Stomach (tissue), 19 donors: ENCODE measurements at places on chromosomes 11 and 22.

DNA sequence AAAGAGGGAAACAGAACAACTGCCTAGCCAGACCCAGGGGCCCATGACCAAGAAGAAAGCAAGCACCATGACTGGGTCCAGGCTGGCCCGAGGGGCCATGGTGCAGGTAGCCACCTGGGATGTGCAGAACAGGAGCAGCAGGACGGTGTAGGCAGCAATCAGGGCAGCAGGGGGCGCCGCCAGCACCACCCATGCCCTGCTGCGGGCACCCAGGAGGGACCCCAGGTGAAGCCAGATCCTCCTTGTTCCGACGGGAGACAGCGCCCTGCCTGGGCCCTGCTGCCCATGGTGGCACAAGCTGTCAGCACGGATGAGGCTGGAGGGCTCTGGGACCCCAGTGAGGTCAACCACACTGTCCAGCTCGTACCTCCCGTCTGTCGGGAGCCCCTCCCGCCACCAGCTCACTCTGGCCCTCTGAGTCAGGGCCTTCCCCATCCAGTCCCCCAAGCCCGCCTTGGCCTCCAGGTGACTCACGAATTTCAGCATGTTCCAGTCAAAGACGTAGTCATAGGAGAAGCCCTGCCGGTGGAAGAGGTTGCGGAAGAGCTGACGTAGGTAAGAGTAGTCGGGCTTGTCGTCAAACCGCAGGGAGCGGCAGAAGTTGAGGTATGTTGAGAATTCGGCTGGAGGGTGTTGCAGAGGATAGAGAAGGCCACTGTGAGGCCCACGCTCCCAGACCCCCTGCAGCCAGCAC, 18.8 kb downstream of the CSNK1E start:
- no peak for DNase-seq

GRCh38 chr11:34836958-34837856, 79.0 kb downstream of the APIP start:
- no peak for DNase-seq

- peak; percentile 48 for DNase-seq
Observed at GRCh38 chr11:12284316-12285050, 92.9 kb upstream of the PARVA start.

- peak; percentile 88 for DNase-seq
Observed at GRCh38 chr11:120172054-120172911, 34.4 kb upstream of the TRIM29 start.

- no peak for DNase-seq
Observed at GRCh38 chr11:24509114-24509513, 12.3 kb downstream of the LUZP2 start.

- peak; percentile 51 for DNase-seq
Observed at GRCh38 chr11:16985297-16985696, 28.9 kb downstream of the PLEKHA7 start.

DNA sequence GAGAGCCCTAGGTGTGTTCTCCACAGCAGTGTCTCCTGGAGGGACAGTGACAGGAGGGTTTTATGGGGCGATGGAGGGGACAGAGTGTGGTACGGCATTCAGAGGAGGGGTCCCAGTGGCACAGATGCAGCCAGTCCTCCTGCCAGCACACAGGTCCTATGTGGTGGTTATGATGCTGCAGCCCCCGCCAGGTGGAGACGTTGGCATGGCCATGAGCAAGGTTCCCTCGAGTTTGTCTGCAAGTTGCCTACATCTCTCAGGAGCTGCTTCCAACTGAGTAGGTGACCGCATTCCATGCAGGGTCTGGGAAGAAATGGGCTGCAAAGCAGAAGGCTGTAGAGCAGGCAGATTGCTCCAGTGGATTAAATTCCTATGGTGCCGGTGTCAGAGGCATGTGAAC, 646.0 kb downstream of the TBC1D22A start:
- DNase-seq: no peak

DNA sequence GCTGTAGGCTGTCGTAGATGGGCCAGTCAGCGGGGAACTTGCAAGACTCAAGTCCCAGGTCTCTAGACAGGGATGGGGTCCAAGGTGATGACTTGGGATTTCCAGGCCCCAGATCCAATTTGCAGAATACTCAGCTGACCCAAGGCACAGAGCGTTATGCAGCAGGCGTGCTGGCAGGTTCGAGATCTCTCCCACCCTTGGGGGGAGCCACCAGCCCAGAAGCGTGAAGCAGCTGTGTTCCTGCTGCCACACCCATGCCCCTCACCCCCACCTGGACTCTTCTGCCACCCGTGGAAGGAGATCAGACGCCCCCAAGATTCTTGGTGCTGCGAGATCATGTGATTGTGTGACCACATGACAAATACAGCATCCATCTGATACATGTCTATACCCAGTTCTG, 142.6 kb downstream of the BRD1 start:
- DNase-seq: no peak

- DNase-seq: peak; percentile 32
Observed at GRCh38 chr11:35237860-35238715, 99.1 kb downstream of the CD44 start.

DNA sequence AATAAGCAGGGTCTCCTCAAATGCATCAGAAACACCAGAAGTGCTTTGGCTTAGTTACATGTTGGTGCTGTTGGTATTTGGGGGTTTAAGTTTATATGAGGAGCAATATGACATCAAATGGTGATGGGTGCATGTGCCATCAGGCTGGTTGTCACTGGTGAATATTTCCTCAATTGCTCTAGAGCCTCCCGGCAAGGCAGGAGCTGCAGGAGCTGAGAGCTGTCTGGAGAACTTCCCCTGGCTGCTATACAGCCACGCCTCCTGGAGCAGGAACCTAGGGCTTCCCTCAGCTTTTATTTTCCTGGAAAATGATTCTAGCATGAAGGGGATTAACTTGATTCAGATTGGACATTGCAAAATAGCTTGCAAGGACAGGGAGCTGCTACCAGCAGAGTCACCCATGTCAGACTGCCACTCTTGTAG, 15.8 kb downstream of the IGLL5 start:
- no peak for DNase-seq

DNA sequence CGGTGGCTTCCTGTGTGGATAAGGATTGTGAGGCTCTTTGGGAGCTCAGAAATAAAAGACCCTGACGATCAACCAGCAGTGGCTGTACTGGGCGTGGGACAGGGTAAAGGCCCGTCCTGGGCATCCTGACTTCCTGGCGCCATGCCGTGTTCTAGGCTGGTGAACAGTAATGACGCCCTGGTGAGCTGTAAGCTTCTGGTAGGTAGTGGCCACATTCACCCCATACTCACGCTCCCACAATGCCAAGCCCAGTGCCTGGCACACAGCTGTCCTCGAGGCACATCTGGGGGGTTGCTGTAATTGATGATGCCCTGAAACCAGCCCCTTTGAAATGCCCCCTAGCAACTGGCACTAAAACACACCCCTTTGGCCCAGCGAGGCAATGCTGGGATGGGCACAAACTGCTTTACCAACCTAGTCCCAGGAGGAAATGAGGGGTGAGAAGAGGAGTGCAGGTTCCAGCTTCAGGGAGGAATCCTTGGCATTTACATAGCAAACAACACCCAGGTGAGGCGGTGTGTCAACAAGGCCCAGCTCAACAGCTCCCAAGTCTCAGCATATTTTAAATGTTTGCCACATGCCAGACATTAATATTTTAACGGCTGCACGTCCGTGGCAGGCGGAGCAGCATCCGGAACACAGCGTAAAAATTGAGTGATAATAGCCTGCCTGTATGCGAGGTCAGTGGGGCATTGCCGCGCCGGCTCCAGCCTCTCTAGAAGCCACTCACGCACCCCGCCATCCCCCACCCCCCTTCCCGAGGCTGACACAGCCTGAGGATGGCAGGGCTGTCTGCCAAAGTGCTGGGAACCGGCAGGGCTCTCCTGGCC, 79.3 kb downstream of the DSCAML1 start:
- peak; percentile 32 for DNase-seq

DNA sequence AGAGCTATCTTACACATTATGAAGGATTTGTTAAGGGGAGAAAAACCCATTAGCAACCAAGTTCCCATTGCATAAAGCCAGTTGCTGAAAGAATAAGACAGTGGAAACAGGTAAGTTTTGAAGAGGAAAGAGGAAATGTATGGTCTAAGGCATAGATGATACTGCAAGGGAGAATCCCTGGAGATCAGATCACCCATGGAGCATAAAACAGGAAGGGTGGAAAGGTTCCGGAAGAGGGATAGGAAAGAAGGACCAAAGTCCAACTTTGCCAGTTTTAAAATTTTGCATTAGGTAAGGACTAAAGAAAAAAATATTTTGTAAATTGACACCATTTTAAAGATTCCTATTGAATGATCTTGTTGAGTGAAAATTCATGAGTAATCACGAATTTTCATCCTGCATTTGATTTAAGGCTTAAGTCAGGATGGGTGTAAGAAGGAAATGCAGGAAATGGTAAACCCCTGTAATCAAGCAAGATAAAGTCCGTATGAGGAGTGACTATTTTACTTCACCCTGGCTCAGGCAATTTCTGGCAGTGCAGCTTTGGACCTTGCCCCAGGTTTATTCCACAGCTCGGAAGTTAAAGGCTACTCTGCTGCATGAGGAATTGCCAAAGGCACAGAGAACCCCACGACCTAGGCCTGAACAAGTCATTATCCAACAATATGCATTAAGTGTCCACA, 70.9 kb downstream of the CCDC34 start:
- peak; percentile 43 for DNase-seq

DNA sequence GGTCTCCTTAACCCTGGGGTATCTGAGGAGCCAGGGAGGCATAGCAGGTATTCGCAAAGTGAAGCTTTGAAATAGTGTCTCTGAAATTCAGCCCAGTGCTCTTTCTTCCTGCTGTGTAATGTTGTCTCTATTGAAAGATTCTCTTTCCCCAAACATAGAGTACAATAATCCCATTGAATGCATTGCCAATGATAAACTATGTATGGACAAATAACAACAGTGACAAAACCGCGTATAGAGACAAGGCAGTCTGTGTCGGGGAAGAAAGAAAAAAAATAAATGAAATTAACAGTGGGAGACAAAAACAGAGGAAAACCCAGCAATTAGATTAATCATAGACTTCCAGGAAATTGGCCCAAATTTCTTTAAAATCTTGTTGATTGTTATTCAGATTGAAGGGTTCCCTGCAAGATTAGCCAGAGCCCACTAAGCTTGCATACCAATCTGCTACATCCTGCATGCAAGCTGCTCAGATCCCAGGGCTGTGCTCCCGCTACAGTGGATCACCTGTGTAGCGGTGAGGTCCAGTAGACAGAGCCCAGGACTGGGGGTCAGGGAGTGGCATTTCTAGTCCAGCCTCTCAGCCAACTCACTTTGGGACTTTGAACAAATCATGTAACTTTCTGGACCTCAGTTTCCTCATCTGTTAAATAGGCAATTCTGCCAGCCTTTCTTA, 492.8 kb downstream of the INSC start:
- no peak for DNase-seq

DNA sequence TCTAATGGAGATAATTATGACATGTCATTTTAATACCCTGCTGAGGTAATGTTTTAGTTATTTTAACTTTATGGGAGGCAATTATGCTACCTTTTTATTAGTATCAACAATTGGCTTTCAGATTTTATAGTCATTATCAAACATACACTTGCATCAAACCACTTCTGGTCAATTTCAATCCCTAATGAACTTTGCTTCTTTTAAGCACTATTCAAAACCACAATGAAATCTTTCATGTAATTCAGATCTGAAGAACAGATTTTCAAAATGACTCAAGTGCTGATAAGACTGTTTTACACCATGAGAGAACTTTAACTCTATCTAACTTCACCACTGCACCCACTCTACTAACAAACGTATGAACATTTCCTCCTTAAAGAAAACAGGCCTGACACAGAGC, 25.9 kb upstream of the CCDC34 start:
- peak; percentile 46 for DNase-seq

DNA sequence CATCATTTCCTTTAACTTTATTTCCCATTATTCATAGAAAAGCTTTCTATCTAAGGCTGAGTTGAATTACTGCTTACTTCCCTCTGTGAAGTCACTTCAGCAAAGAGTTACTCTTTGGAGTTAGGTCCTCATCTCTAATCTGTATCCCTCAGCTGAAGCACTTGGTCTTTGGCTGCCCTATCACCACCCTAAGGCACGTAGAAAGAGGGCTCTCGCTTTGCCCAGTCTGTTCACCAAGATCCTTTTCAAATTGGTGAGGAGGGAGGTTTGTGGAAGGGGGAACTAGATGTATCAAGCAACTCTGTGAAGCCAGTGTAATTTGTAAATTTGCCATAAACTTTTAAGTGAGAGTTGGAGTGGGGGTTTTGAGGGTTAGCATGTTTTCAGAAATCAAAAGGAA, 43.4 kb downstream of the PAX6 start:
- no peak for DNase-seq

DNA sequence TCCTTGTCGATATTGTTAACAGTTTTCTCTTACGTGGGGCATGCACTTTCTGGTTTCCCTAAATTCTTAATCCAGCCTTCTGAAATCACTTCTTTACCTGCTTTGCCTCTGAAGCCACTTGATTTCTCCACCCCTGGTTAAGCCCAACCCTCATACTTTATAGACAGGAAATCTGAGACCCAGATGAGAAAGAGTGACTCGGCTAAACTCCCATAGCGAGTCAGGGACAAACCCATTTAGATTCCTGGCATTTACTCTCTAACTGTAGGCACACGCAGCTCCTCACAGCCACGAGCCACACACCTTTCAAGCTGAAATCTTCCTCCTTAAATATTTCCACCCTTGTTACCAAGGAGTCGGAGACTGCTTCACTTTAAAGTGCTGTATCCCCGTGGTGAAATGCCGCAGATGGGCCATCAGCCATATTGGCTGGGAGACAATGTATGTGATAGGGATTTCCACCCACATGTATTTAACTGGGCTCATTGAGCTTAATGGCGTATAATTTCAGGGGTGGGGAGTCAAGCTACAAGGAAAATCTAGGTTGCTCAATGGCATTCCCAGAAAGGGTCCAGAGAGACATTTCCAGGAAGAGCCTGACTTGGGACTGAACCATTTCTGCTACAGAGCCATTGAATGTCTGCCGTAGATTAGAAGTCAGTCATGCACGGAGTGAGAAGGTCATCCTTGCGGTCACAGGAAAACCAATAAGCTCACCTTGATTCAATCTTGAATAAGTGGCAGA, 49.9 kb upstream of the GRK3 start:
- no peak for DNase-seq

DNA sequence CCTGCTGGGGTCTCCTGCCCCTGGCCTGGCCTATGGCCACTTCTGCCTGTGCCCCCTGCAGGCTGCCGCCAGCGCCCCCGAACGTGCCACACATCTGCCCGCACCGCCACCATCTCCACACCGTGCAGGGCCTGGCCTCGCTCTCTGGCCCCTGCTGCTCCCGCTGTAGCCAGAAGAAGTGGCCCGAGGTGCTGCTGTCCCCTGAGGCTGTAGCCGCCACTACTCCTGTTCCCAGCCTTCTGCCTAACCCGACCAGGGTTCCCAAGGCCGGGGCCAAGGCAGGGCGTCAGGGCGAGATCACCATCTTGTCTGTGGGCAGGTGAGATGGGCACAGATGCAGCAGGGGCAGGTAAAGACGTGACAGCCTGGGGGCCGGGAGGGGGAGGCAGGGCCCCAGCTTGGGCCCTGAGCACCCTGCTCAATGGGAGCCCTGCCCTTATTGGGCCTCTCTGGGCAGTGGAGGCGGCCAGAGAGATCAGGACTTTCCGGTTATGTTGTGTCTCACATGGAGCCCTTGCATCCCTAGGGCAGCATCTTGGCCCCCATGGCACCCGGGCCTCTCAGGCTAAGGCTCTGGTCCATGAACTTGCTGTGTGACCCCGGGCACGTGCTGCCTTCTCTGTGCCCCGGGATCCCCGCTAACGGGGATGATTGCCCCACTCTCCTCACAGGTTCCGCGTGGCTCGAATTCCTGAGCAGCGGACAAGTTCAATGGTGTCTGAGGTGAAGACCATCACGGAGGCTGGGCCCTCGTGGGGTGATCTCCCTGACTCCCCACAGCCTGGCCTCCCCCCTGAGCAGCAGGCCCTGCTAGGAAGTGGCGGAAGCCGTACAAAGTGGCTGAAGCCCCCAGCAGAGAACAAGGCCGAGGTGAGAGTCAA, 18.5 kb downstream of the RELT start:
- no peak for DNase-seq

- peak; percentile 86 for DNase-seq
Observed at GRCh38 chr11:123054301-123055065, 7.5 kb downstream of the HSPA8 start.
